ENCODE measurements at places on chromosomes 4 and X.

DNA sequence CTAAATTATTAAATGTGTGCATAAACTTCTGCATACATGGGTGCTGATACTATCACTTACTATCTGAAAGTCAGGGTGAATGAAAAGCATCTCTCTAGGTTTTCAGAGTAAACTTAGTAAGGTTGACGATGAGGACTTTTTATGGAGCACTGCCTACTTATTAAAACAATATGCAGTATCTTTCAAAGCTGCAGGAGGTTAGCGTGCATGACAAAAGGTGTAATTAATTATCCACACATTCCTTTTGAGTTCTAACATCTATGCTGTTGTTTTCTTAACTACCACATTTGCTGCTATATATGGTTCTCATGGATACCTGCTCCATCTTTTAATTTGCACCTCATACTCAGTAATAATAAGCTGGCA, 256.2 kb downstream of the FSTL5 start:
- DNase-seq: no peak

DNA sequence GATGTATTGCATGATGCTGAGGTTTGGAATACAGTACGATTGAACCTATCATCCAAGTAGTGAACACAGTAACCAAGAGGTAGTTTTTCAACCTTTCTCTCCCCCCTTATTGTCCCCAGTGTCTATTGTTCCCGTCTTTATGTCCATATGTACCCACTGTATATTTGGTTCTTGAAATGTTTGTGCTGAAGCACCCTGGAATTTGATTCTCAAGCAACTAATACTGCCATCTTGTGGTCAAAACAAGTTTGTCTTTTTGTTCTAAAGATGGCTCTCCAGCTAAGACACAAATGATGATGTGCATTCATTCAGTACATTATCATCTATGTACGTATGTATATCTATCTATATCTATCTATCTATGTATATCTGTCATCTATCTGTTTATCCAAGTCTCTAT, 33.5 kb upstream of the DCX start:
- peak; percentile 11 for DNase-seq

- no peak for DNase-seq
Measured at GRCh38 chr4:139278912-139279759, 889 bp downstream of the MGARP start.

DNA sequence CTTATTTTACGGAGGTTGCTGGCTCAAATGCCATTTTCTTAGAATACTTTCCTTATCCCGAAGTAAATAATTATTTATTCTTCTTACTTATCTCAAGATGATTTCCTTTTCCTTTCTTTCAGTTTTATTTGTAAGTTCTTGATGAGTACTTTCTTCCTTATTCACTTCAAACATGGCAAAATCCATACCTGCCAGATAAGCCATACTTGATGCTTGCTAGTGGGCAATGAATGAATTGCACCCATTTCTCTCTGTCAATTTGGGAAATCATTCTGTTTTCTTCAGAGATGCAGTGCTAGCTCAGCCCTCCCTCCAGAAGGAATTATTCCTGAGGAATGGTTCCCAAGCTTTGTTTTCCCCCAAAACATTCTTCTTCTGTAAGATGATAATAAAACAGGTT, 598.3 kb downstream of the SPRY1 start:
- DNase-seq: no peak

- no peak for DNase-seq
Measured at GRCh38 chr4:1998296-1998695, 10.5 kb downstream of the NELFA start.

DNA sequence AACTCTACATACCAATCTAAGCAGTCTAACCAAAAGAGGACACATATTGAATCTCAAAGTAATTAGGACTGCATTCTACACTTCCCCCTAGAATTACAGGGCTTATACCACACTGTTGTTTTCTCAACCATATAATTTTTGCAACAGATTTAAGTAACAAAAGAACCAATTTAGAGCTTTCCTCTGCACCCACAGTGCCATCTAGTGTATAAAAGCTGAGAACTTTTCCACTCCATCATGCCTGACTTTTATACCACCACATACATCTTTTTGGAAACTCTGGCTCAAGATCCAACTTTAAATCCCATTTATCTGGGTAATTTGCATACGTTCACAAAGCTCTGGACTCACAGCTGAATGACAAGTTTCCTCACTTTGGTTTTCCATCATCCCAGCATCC, 99.5 kb downstream of the EFHC2 start:
- no peak for DNase-seq

All from NCI-H226 (cell line).